Memory B cell (primary cell): ENCODE measurements at places on chromosomes 6 and 20.

DNA sequence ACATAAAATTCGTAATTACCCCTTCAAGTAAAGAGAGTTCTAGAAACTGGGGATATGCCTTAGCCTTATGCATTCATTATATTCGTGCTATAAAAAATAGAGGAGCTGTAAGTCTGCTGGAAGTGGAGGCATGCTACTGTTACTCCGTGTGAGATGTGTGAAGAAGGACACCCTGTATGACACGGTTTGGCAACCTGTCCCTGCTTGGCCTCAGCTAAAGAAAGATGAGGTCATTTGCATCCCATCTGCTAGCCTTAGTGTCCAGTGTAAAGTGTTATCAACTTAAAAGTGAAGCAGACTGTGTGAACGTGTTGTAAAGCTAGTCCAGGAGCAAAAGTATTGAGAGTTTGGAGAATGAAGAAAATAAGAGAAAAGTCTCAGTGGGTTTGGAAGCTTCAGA, 135.1 kb upstream of the RAB32 start:
- DNase-seq = no peak

DNA sequence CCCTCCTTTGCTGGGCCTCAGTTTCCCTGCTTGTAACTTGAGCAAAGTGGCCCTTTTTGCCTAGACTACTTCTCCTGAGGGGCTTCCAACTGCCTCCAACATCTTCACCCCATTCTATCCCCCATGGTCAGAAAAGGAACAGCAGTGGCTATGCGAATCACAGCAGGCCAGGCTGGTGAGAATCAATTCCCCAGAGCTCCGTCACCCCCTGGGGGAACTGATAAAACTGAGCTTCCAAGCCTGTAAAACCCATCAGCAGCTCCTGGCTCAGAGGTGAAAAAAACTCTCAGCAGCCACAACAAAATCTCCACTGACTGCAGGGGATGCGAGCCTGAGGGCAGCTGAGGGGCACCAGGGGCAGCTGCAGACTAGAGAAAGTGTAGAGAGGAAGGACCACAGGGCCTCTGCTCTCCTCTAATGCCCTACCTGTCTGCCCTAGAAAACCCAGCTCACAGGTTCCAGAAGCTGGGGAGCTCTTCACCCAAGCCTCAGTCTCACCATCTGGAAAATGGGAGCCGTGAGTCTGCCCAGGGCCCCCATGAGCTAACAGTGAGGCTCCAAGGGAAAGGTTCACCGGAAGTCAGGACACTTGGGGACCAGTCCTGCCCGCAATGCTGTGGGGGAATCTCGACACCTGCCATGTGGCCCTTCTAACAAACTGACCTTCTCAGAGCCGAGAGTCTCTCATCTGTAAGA, 120.6 kb downstream of the GRM4 start:
- DNase-seq = no peak

DNA sequence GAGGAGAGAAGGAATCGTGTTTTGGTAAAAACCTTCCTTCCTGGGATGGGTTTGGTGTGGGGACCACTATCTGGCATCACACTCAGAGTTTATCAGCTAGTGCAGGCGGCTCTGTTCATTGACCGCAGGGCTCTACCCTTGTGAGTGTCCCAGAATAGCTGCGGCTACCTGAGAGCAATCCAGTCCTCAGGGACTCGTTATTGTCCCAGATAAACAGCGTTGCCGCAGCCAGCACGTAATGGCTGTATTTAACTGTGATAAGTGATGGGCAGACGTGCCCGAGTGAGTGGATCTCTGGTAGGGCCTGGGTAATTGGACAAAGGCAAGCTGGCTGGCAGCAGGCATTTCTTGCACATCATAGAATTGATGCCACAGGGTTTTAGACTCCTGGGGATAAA, 163.3 kb downstream of the SOBP start:
- DNase-seq = no peak

DNA sequence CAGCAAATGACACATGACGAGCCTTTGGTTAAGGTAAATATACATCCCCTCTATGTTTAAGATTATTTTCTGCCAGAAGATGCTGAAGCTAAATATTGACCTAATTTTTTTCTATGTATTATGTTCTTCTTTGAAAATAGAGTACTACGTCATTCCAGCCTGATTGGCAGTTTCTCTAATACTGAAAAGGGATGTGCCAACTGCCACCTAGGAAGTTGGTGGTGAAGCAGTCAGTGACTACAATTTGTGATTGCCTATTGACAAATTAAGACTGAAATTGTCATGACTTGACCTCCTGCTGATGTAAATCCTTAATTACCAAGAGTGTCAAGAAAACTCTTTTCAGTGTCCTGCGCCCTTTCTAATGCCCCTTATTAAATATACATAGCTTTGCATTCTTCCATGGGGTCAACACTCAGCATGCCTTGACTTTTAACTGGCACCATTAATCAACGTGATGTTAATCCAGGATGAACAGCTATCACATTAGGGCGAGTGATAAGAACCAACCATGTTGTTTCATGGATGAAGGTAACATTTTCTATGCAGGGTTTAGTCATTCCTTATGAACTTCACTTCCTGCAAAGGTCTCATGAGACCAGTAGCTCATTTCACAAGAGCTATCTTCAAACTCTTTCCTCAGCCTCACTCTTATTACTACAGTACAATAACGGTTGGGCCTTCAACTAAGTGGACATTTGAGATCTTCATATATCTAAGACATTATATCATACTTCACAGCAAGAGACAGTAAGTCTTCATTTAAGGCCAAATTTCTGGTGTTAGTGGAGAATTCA, 22.5 kb upstream of the SGK1 start:
- no peak for DNase-seq

DNA sequence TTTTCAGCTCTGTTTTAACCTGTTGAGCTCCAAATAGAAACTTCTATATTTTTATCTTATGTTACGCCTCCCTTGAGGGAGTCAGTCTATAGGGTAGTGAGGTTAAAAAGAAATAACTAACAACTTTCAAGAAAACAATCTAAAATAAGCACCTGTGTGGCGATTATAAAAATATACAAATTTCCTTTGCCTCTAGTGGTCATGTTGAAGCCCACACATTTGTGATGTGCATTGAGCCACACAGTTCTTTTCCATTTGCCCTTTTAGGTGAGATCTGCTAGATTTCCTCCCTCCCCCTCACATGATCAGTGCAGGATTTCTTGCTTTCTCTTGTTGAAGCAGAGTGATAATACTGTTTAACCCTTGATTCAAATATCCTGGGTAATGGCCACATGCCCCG, 84.2 kb downstream of the MYB start:
- no peak for DNase-seq
